COR-L47 (cell line): ENCODE measurements at places on chromosomes 16 and 17.

DNA sequence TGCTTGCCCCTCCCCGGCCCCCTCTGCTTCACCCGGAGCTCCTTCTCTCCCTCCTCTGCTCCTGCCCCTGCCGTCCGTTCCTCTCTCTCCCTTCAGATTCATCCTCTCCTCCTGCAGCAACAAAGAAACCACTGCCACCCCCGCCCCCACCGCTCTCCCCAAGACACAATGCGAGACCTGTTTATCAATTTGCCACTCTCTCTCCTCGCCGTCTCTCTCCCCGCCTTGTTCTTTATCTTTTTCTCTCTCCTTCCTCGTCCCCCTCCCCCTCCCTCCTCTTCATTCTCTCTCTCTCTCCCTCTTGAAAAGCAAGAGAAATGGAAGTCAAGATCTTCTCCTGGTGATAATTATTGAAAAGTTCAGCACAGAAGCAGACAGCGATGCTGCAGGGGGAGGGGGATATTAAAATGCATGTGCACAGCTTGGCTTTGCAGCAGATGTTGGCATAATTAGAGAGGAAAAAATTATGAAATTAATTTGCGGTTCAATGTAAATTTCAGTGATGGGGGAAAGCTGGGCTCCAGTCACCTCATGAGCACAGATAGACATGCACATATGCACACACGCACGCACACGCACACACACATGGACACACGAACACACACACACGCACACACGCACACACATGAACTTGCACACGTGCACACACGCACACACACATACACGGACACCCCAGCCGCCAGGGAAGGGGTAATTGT lies 58.1 kb upstream of the CBFA2T3 start:
- DNase-seq, result no peak

DNA sequence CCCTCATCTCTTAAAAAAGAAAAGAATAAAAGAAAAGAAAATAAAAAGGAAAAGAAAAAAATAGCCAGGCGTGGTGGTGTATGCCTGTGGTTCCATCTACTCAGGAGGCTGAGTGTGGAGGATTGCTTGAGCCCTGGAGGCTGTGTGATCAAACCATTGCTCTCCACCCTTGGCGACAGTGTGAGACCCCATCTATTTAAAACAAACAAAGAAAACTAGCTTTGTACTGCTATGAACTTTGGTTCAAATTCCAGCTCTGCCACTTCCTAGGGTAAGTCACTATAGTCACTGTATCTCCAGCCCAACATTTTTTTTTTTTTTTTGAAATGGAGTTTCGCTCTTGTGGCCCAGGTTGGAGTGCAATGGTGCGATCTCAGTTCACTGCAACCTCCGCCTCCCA lies 4.2 kb downstream of the CTF1 start:
- no peak for DNase-seq

GRCh38 chr17:71855010-71855409 lies 265.8 kb upstream of the SOX9 start:
- DNase-seq, result peak; percentile 65

GRCh38 chr17:76893623-76894334 lies 25.6 kb downstream of the MGAT5B start:
- DNase-seq, result peak; percentile 89

- no peak for DNase-seq
Measured at GRCh38 chr17:76491271-76492122, 9.7 kb downstream of the RHBDF2 start.

DNA sequence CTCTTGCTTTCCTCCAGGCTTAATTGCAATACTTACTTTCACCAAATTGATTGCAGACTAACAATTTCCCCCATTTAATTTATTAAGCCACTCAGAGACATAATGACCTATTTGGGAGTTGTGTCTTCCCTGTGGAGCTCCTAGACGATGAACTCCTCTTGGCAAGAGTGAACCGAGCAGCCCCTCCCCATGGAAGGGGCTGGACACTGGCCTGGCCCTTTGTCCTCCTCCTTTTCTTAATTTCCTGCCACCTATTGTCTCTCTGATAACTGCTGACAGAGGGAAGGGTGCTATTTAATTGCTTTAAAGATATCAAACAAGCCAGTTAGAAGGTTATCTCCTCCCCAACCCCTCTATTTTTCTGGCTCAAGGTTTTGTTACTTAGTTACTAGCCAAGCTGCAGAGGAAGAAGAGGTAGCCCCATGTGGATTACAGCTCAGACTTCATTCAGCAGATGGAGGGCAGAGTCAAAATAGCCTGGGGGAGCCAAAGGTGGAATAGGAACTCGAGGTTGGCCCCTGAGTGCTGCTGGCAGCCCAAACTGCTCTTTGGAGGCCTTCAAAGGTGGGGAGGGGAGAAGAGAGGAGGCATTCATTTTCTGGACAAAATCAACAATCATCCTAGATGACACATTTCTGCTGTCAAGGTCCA lies 3.7 kb upstream of the SSTR2 start:
- DNase-seq, result no peak

- DNase-seq, result peak; percentile 81
Measured at GRCh38 chr16:8567355-8568230, 22.7 kb downstream of the TMEM114 start.

DNA sequence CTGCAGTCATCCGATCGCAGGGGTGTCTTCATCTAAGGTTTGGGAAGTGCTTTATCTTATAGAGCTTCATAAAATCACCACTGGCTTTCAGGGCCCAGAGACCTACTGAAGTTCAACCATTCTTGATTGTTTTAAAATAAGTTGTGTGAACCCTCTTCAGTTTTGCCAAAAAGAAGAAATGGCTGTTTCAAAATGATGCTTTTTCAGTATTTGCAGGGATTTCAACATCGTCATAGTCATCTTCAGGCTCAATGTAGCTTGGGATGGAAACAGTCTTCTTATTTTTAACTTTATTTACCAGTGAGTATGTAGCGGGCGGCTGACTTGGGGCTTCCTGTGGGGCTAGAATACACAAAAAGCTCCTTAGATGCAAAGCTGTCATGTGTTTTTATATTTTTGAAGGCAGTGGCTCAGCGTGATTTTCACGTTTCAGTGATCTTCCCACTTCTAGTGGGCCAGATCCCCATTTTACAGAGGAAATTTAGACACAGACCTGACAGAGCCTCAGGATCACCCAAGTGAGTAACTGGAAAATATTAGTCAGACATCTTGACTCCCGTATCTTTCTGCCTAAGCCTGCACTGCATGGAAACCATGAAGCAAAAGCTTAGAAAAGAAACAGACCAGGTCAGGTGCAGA lies 19.1 kb upstream of the ZNF594 start:
- DNase-seq, result no peak

GRCh38 chr17:81437191-81437651 lies 42.0 kb downstream of the BAHCC1 start:
- no peak for DNase-seq

DNA sequence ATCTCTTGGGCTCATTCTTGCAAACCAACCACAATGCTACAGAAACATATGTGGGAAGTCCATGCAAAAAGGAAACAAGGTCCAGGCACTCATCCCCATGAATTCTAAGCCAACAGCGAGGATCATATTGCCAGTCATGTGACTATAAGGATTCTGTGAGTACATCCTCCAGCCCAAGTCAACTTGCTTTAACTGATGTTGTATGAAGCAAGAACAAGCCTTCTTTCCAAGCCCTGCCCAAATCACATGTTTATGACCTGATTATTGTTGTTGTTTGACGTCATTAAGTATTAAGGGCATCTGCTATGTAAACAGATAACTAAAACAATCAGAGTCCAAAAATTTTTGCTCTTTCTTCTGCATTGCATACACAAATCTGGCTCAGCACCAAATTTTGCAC lies 78.2 kb upstream of the MON1B start:
- no peak for DNase-seq
